Sigmoid colon (tissue), 7 donors: ENCODE measurements at places on chromosomes 4 and X.
A peak's percentile ranks its signal among the peaks of the same experiment; 100 is the strongest.

DNA sequence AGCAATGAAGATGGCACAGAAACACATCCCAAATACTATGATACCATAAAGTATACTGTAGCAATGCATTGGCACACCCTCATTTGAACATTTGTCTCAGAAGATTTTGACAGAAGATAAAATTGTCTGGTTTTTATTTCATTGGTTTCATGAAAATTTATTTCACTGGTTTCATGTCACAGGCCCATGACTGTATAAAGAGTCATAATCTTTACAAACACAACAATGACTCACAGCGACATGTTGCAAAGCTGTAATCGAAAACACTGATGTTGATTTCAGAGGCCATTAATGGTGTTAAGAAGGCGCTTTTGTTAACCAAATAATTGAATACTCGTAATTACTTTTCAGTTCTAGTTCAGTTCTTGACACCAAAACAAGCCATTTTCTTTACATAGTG, 8.1 kb upstream of the DTHD1 start:
- DNase-seq = no peak

- no peak for DNase-seq
These were observed 84.9 kb upstream of the SPANXB1 start for GRCh38 chrX:140917354-140918115.

- no peak for DNase-seq
These were observed 9.5 kb downstream of the IDS start for GRCh38 chrX:149495573-149496071.

DNA sequence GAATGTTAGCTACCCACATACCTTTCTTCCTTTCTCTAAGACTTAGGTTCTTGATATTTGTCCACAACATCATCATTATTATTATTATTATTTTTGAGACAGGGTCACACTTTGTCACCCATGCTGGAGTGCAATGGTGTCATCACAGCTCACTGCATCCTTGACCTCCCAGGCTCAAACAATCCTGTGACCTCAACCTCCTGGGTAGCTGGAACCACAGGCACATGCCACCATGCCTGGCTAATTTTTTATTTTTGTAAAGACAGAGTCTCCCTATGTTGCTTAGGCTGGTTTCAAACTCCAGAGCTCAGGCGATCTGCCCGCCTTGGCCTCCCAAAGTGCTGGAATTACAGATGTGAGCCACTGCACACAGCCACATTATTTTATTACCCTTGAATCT, 119.0 kb downstream of the CBR4 start:
- no peak for DNase-seq

DNA sequence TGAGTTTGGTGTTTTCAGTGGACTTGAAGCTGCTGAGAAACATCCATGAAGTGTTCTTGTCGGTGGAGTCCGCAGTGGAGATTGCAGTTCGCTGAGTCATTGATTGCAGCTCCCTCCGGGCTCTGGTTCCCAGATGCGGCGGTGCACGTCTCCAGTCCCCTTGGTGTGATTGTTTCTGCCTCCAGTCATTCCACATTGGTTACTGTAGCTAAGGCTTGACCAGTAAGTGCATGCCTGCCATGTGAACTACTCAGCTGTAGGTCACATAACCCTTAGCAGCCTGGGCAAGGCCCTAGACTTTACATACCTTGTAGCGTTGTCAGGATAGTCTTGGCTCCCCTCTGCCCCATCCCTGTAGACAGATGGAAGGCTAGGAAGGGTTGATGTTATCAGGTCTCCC, 53.8 kb upstream of the CLCN4 start:
- no peak for DNase-seq

- no peak for DNase-seq
These were observed 72.0 kb downstream of the TMEM144 start for GRCh38 chr4:158282252-158282651.

DNA sequence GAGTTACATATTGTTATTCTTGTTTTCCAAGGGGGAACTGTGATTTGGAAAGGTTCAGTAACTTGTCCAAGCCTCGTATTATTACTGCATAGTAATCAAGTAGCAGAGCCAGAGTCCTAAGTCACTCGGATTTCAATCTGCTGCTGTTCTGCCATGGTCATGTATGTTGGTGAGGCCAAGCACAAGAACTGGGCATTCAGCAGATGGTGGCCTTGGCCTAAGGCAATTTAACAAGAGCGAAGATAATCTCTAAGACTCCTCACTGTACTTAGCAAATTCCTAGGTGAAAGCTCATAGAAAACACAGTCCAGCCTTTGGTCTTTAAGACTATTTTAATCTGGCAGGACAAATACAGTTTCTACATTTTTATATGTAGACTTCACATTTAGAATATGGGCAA, 64.8 kb downstream of the NDST3 start:
- DNase-seq = no peak

DNA sequence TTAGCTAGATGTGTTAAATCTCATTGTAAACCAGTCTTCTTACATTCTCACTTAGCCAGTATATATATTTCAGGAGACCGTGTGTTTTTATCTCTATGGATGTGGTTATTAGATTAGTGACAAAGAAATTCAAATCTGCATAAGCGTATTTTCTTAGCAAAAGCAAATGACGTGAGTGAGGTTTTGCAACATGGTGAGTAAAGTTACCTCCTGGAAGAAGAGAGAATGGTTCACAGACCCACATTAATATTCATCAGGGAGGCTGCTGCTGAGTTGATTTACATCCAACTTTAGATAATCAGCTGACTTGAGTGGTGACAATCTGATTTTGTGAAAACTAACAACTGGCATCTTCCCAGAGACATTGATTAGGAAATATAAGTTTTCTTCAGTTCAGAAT, 589.9 kb upstream of the GALNT7 start:
- no peak for DNase-seq

- DNase-seq = no peak
These were observed 21.5 kb downstream of the BTC start for GRCh38 chr4:74772783-74773182.

DNA sequence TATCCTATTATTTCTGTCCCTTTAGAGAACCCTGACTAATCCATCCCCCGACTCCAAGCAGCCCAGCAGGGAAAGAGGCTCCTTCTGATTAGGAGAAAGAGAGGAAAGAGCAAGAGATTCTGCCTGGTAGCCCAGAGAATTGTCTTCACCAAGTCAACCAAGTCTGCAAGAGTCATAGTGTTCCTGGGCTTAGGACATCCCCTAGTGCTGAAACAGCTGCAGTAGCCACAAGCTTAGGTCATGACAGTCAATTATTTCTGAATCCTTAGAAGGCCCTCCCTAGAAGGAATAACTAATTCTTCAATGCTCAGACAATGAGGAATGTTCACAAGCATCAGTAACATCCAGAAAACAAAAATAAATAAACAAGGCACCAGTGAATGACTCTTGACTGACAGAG, 480.3 kb upstream of the GRIA3 start:
- DNase-seq = no peak

DNA sequence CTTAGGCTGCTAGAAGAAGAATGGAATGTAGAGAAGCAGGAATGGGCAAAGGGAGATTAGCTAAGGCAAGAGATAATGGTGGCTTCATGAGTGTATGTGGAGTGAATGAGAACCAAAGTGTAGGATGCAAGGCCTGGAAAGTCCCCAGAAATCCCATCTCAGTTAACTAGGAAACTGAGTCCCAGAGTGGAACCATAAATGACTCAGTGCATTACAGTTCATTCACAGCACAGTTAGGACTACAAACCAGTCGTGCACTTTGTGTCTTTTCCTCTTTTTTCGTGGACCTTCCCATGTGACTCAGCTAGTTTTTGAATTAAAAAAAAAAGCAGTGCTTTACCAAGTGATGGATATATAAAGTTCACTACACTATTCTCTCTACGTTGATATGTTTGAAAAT, 27.7 kb upstream of the REST start:
- DNase-seq = no peak

DNA sequence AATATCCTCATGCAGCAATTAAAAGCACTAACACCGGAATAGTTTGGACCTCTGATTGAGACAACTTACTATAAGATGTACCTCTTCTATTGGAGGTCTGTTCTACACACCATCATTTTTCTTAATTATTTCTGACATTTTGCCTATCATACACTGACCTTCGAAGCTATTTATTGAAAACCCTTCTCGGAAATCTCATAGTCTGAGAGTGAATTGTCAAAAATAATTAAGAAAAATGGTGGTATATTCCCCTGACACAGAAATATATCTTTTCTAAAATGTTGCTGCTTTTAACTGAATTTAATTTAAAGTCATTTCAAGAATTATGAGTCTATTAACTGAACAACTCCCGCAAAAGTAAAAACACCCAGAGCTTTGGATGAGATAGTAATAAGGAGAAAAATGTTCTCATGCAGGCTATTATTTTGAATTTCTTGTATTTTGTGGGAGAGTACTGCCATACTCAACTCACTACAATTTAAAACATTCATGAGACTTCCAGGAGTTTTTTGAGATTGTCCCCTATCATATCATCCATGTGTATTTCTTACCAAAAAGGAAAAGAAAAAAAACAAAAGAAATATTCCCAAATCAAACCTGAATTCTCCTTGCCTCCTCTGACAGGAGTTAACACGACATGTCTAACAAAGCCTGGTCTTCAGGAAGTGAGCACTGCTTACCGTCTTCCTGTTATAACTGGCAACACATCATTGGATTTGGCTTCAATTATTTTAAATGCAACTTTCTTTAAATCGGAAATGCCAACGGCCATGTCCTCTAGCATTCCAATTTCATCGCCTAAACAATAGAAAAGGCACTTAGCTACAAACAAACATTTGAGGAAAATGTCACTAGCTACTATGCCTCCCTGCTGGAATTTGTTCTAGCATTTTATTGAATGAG, 485.3 kb downstream of the IL15 start:
- DNase-seq = no peak

DNA sequence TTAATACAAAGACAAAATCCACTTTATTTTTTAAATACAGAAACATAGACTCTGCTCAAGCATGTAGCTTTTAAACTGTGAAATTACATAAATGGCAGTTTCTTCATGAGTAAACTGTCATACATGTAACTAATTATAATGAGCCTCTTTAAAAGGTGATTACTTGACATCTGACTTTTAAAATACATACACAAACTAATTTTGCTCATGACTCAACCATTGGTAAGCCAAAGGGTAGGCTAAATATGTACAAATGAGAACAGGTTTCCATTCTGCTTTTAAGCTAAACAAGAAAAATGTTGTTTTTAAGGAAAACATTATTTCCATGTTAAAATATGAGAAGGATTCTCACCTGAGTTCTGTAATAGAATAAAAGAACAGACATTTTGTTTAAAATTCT, 27.9 kb downstream of the CAMK2D start:
- no peak for DNase-seq

DNA sequence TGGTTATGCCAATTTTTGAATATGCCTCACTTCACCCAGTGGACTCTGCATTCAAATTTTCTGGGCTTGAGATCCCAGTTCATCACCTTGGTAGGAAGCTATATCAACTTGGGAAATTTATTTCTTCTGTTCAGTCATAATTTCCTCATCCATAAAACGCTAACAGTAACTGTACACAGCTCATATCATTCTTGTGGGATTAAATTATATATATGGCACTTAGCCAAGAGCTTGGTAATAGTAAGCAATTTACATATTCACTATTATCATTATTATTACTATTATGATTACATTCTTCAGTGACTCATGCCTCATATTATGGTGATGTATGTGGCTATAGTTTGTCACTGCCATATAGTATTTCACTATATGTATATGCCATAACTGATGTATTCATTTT, 177.6 kb downstream of the CPE start:
- no peak for DNase-seq

- peak; percentile 27 for DNase-seq
These were observed 12.4 kb upstream of the NKX1-1 start for GRCh38 chr4:1418494-1419285.

- peak; percentile 70 for DNase-seq
These were observed at the start of gene DAPP1 for GRCh38 chr4:99816545-99817308. DAPP1 (plus strand) TSS chr4:99816827; CDS start chr4:99816914, 87 bp downstream.

- peak; percentile 91 for DNase-seq
These were observed 48.6 kb downstream of the ACOX3 start for GRCh38 chr4:8391972-8392371.

GRCh38 chr4:2426069-2426397, 7.3 kb downstream of the CFAP99 start:
- no peak for DNase-seq

DNA sequence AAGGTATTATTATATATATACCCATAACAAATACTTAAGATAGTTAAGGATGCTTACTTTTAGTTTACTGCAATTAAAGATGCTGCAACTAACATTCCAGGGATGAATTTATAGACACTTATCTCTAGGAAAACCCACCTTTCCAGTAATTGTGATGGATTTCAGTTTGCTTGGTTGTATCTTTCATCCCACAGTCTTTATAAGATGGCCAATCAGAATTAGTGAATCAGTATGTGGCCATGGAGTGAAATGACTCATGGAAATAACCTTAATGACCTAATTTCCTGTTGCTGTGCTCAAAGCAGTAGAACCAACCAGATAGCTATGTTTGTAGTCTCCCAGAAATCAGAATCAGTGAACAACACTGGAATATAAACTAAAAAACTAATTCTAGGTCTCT, 26.4 kb downstream of the MOSPD2 start:
- DNase-seq = no peak

DNA sequence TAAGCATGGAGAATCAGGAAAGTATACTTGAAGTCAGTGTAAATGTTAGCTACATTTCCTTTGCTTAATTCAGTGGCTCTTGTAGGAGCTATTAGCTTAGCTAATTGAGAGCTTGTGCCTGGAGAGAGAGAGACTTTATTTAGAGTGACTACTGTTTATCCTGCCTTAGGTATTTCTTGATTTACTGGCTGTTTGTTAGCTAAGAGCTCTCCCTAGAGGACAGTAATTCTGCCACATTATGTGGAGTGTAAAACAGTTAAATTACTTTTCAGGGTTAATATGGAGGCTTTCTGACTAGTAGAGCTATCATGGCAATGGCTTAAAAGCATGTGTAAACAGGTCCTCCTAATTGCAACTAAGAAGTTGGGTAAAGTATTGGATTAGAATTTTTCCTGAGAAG, 306.5 kb upstream of the TECRL start:
- no peak for DNase-seq

GRCh38 chrX:9312922-9313867, 151.7 kb upstream of the TBL1X start:
- DNase-seq = no peak

GRCh38 chrX:150692296-150692695, 900 bp upstream of the MTMR1 start:
- DNase-seq = no peak

GRCh38 chr4:186709517-186709916, 14.1 kb downstream of the FAT1 start:
- peak; percentile 89 for DNase-seq

DNA sequence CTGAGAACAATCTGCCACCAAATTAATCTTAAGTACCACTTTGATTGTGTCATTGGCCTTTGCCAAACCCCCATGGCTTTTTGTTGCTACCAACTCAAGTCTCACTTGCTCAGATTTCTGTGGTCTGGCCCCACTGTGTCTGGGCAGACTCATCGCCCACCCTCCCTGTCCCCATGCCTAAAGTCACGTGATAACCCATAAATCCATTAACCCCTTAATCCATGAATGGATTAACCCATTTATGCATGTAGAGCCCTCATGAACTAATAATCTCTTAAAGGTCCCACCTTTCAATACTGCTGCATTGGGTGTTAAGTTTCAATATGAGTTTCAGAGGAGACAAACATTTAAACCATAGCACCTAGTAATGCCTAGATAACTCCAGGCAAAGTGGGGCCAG, 78.5 kb upstream of the BLTP1 start:
- no peak for DNase-seq
